ENCODE measurements at places on chromosomes 5 and 9. TPM values are rescaled to one million over a fixed set of nuclear protein-coding genes. Genes with fewer than 3 reads are reported as not detected.

PCDHGB4 gene
- polyA plus RNA-seq = 10.3 TPM

CNTNAP3 gene
- 7.8 TPM for polyA plus RNA-seq

CSNK1A1 gene
- 190 TPM for polyA plus RNA-seq

HTR1A gene
- 4.5 TPM for polyA plus RNA-seq

HAPLN1 gene
- 7.4 TPM for polyA plus RNA-seq

PCDHA10 gene
- 1.1 TPM for polyA plus RNA-seq

LRRC19 gene
- 0.13 TPM for polyA plus RNA-seq

PIP5KL1 gene
- 16.4 TPM for polyA plus RNA-seq

ACSL6 gene
- polyA plus RNA-seq = 72.1 TPM

OR13C5 gene
- polyA plus RNA-seq = not detected

SLC6A3 gene
- 1.9 TPM for polyA plus RNA-seq

SEMA5A gene
- 59.5 TPM for polyA plus RNA-seq

CDH6 gene
- polyA plus RNA-seq = 25.8 TPM

INSL4 gene
- polyA plus RNA-seq = not detected

SOHLH1 gene
- polyA plus RNA-seq = 0.43 TPM

SLIT3 gene
- polyA plus RNA-seq = 20.6 TPM

CDC14B gene
- polyA plus RNA-seq = 20.2 TPM

CYSRT1 gene
- polyA plus RNA-seq = 4.5 TPM

BTNL3 gene
- not detected for polyA plus RNA-seq

ITGA2 gene
- polyA plus RNA-seq = 2.7 TPM

IL9 gene
- polyA plus RNA-seq = 1.3 TPM

FBP1 gene
- 1.3 TPM for polyA plus RNA-seq

IFNA13 gene
- polyA plus RNA-seq = not detected

CACNA1B gene
- polyA plus RNA-seq = 24.6 TPM

GPX3 gene
- polyA plus RNA-seq = 41.6 TPM

SLC6A18 gene
- polyA plus RNA-seq = not detected

SLC46A2 gene
- 0.14 TPM for polyA plus RNA-seq

HSD17B3 gene
- polyA plus RNA-seq = 0.54 TPM

LCN6 gene
- polyA plus RNA-seq = not detected

TERT gene
- not detected for polyA plus RNA-seq

GLRA1 gene
- polyA plus RNA-seq = 11.0 TPM

OLFML2A gene
- 20.6 TPM for polyA plus RNA-seq

PCDHB14 gene
- 15.4 TPM for polyA plus RNA-seq

JAKMIP2 gene
- polyA plus RNA-seq = 45.7 TPM

AIF1L gene
- polyA plus RNA-seq = 70.0 TPM

IL3 gene
- polyA plus RNA-seq = not detected

FRMD3 gene
- 18.3 TPM for polyA plus RNA-seq

CDH9 gene
- polyA plus RNA-seq = 6.2 TPM

BARX1 gene
- not detected for polyA plus RNA-seq

SPINK1 gene
- not detected for polyA plus RNA-seq

HTR4 gene
- 1.6 TPM for polyA plus RNA-seq

OR1K1 gene
- polyA plus RNA-seq = not detected

WNT8A gene
- polyA plus RNA-seq = 0.22 TPM

ABO gene
- polyA plus RNA-seq = 0.81 TPM

PITX1 gene
- polyA plus RNA-seq = not detected

All from spinal cord (tissue), 10 donors.